CD4-positive, alpha-beta T cell treated with Interleukin-17A for 1 hour (primary cell): ENCODE measurements at places on chromosomes 12 and 14.

DNA sequence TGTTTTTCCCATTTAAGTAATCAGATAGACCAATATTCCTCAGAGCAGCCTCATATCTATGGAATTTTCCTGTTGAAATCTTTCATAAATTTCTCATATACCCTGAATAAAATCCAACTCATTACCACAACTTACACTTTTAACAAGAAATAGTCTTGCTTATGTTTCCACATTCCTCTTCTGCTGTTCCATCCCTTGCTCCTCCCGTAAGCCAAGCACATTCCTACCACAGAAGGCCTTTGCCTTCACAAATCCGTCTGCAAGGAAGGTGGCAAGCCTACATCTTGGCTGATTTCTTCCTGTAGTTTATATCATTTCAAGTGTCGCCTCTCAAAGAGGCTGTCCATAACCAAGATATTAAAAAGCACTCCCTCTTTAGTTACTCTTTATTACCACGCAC is 127.7 kb downstream of the C12orf50 start:
- DNase-seq = no peak

DNA sequence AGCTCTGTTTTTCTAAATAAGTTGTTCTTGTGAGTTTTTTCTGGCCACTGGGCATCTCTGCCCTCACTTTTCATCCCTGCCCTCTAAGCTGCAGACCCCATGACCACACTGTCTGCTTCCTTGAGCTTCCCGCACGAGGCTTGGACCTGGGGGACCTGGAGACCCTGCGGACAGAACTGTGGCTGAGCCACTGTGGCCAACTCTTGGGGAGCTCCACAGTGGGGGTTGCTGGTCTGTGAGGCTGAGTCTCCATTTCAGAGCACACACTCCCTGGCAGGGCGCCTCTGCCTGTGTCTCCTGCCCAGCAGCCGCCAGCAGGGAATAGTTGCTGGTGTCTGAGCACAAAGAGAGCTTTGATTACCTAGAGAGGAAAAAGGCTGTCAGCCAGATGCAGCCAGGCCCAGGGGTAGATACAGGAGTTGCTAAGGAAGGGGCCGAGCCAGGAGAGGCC is 13.1 kb upstream of the RIN3 start:
- DNase-seq = no peak

- DNase-seq = no peak
These were observed 45.2 kb upstream of the FKBP4 start for GRCh38 chr12:2749580-2749979.

DNA sequence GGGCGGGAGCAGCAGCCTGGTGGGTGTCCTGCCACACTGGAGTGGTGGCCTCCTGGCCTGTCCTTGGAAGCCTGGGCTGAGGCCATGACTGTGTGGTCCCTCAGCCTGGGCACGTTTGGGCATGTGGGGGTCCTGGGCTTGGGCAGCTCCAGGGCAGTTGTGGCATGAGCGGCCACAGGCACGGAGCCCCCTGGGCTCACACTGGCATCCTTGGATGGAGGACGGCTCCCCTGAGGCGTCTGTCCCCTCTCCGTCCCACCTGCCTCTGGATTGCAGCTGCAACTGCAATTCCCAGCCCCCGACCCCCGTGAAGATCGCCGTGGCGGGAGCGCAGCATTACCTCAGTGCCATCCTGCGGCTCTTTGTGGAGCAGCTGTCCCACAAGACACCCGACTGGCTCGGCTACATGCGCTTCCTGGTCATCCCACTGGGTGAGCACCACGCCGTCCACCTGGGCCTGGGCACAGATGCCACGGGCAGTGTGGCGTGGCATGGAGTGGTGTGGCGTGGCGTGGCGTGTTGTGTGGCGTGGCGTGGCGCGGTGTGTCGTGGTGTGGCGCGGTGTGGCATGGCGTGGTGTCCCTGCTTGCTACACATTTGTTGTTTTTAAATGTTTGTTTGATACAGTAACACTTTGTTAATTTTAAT is 15.1 kb upstream of the TEX22 start:
- no peak for DNase-seq

- no peak for DNase-seq
These were observed 1562.4 kb downstream of the AACS start for GRCh38 chr12:126627596-126627995.

DNA sequence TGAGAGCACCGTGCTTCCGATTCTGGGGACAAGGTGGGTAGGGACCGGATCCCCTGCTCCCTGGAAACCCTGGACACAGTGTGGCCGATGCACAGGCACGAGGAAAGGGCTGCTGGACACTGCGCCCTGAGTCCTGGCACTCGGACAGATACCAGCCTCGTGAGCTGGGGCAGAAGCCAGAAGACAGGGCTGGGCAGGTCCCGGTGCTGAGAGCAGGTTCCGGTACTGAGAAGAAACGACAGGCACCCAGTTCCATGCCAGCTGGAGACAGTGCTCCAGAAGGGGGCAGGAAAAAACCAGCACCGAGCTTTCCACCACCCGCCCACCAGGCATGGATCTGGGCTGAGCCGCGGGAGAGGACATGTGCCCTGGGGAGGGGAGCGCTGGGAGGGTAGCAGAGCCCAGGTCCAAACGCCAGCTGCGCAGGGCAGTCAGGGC is 6.5 kb downstream of the XRCC3 start:
- DNase-seq = no peak

GRCh38 chr12:53413485-53414204 is 10.0 kb upstream of the AMHR2 start:
- DNase-seq = no peak

- no peak for DNase-seq
These were observed 21.1 kb upstream of the LRTM2 start for GRCh38 chr12:1799051-1799881.

DNA sequence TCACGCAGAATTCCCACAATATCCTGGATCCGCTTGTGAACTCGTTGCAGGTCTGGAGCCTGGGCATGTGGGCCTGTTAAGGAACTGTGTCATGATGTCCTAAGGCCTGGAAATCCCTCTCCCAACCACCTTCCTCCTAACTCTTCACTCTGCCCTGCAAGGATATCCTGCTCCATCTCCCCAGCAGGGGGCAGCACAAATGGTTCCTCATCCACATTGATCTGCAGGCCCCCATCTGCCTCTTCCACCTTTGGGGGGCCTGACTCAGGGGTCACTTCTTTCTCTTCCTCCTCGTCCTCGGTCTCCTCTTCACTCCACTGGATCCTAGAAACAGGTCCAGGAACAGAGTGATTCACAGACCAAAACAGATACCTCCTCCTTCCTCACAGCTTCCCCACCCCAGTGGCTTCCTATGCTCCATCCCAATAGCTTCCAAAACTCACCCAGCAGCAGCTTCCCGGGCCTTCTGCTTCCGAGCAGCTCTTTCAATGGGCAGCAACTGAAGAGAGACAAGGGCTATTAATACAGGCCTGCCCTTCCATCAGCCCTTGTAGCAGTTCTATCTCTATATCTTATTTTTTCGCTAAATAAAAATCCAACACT is 4.5 kb downstream of the NOP2 start:
- DNase-seq = peak; percentile 70

DNA sequence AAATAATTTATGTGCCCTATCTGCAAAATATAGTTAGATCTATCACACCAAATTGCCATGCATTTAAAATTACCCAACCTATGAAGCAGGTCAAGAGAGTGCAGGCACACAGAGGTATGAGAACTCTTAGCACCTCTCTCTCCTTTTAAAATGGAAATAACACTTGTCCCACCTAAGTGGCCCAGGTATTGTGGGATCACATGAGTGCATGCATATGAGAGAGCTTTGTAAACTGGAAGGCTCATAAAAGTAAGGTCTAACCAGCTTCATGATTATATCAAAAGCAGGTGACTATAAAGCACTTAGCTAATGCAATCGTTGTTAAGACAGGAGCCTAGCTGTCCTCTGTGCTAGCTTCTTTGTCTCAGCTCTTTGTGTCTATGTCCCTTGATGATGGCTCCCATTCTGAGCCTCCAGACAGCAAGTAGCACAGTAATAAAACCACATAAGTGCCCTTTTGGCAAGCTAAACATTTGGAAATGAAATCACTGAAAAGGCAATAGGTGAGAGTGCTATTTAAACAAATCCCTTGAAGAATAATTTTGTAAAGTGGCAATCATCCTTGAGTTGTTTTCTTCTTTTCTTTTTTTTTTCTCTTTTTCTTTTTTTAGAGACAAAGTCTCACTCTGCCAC is 219.0 kb downstream of the NTF3 start:
- DNase-seq = no peak

DNA sequence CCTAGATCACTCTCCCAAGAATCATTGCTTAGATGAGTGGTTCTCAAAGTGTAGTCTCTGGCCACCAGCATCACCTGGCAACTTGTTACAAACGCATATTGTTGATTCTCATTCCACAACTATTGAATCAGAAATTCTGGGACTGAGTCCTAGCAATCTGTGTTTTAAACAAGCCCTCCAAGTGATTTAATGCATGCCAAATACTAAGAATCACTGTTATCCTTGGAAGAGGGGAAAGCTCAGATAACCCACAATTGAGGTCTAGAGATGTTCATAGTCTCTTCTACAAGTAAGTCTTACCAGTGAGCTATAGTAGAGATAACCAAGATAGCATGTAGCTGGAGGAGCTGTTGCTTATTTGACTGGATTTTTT is 666.6 kb downstream of the DIO2 start:
- DNase-seq = no peak

DNA sequence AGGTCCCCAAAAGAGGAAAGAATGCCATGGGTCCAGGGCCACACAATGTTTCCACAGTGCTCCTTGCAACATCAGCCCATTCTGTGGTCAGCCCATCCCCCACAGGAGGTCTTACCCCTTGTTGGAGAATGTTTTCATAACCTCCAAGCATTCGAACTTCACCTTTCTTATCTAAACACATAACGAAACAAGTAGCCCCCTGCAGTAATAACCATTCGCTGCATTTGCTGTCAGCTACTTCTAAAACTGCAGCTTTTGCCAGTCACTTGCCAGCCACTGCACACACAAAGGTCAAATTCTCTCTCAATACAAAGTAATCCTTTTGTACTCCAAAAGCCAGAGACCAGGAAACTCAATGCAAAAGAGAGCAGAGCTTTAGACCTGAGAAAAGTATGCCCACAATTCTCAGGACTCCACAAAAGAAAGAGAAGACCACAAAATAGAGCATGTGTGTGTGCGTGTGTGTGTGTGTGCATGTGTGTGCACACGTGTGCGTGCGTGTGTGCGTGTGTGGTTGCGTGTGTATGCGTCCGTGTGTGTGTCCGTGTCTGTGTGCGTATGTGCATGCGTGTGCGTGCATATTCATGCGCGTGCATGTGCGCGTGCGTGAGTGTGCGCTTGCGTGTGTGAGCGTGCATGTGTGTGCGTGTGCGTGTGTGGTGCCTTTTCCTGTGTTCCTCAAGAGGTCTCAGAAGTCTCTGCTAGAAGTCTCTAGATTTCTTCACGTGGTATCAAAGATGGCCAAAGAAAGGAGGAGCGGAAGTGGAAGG is 31.7 kb upstream of the NINJ2 start:
- no peak for DNase-seq

DNA sequence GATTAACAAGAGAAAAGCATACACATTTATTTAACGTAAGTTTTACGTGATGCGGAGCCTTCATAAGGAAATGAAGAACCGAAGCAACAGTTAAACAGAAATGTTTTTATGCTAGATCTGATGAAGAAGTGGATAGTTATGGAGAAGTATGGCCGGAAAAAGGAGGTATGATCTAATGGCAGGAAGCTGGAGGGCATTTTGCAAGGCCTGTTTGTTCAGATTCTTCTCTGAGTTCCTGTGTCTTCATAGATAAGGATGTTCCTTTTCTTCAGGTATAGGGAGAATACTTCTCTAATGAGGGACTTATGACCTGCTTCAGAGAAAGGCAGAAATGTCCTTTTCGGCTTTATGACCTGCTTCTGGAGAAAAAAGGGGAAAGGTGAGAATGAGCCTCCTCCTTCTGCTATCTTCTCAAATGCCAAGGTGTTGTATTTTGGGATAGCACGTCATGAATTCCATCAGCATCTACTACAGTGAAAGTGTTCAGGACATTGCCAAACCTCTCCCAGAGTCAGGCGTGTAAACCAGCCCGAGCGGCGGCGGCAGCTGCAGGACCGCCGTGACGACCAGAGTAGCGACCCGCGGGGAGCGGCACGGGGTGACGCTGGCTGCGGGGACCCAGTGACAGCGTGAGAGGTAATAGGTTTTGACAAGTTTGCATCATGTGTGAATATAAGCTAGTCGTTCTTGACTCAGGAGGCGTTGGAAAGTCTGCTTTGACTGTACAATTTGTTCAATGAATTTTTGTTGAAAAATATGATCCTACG is 33.7 kb upstream of the SGPP1 start:
- no peak for DNase-seq

- no peak for DNase-seq
These were observed 3.7 kb upstream of the BEGAIN start for GRCh38 chr14:100590726-100591452.

- no peak for DNase-seq
These were observed 739.4 kb downstream of the AACS start for GRCh38 chr12:125804660-125805059.

DNA sequence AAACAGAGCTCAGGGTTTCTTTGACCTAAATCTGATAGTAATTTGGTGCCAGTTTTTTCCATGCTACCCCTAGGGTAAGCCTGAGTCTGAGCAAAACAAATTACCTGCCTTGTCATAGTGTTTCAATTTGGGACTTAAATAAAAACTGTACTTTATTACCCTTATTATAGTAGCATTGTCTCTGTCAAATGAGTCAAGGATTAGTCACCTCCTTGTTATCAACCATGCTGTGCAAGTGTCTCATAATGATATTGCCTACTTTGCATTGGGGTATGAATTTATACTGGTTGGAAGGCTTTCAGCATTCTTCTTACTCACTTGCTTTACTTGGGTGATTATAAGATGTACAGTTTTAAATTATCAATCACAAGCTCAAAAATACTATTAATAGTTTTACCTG is 380.0 kb downstream of the LRFN5 start:
- no peak for DNase-seq

- no peak for DNase-seq
These were observed 101.8 kb upstream of the EGLN3 start for GRCh38 chr14:34052658-34053014.

- peak; percentile 16 for DNase-seq
These were observed 28.6 kb downstream of the EML1 start for GRCh38 chr14:99821519-99822508.

DNA sequence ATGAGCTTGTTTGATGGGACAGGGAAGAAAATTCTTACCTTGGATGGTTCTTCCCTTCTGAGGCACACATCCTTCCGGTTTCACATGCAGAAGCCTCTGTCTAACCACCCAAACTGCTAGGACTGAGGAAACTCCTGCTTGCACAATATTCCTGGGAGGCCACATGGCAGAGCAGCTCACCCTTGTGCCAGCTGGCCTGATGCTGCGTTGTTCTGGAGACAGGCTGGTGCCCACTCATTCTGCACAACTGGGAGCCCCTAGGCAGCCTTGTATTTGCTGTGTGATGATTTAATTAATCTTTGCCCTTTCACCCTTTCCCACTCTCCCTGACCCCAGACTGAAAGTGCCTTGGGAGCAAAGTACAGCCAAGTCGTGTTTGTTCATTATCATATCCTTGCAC is 130.8 kb downstream of the RTN1 start:
- DNase-seq = no peak

DNA sequence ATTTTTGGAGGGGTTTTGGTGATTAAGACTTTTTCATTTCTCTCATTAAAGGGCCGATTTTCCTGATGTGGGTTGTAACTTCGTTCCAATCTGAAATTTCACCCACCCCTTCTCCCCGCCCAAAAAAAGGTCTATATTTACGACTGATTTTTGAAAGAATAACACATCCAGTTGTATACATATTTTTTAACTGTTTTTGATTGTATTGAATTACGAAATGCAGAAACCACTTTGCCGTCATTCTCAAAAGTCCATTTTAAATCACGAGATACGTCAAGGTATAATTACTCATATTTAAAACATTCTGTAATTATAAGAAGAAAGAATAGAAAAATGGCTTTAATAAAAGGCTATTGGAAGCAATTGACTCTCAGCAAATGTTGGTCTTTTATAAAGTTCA is 520.7 kb downstream of the MED13L start:
- no peak for DNase-seq
